ENCODE measurements at places on chromosomes 1 and 21.

GRCh38 chr1:46585312-46585938, 18.6 kb downstream of the MKNK1 start:
- DNase-seq, result no peak

DNA sequence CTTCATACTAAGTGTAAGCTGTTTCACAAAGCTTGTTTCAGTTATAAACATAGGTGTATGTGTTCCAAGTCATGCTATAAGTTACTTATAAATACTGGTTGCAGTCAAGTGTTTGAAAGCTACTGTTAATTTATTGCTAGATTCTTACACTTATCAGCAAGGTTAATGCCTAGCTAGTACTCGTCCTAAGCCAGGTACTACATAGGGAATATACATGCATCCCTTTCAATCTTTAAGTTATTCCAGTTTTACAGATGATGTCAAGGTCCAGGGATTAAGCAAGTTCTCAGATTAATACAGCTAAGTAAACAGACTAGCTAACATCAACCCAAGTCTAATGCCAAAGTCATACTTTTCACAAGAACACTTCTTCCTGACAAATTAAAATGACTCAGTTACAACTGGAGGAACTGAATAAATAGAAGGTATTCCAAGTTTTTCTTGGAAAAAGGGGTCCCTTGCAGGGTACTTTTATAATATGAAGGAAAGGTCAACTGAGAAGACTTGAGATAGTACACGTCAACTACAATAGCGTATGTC, 652.2 kb upstream of the USP24 start:
- no peak for DNase-seq

- no peak for DNase-seq
These were observed 23.3 kb downstream of the RBM11 start for GRCh38 chr21:14239281-14239680.

DNA sequence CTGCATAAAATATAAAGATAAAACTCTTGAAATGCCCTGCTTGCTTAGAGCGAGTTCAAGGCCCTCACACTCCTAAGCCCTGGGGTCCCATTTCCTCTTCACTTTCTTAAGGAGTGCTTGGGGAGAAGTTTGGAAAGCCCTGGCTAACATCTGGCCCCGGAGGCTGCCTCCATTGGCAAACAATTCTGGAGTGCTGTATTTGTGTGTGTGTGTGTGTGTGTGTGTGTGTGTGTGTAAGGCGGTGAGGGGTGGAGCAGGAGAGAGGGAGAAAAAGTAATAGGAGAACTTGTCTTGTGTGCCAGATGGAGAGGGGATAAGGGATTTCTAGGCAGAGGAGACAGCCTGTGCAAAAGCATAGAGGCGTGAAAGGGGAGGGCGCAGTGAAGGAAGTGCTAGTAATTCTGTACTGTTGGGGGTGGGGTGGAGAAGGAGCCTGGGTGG, 578 bp upstream of the TRIM62 start:
- no peak for DNase-seq

DNA sequence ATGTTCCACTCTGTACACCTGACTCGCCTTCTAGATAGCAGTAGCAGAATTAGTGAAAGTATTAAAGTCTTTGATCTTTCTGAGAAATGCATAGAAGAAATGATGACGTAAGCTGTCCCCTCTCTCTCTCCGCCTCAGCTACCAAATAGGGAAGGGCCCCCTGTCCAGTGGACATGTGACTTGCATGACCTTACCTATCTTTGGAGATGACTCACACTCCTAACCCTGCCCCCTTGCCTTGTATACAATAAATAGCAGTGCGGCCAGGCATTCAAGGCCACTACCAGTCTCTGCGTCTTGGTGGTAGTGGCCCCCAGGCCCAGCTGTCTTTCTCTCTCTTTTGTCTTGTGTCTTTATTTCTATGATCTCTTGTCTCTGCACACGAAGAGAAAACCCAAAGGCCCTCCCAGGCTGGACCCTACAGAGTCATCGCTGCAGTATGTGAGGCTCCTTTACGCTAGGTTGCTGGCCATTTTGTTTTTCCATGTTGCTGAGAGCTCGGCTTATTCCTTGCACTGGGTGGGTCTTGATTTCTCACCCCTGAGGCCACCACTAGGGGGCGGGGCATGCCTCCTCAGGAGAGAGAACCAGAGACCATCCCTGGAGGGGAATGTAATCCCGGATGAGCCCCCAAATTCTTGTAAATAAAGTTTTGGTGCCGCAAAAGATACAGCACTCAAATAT, 16.0 kb upstream of the ZBTB8B start:
- no peak for DNase-seq

- no peak for DNase-seq
These were observed 57.9 kb downstream of the CENPF start for GRCh38 chr1:214660900-214661299.

GRCh38 chr1:195754303-195754702, 853.9 kb downstream of the KCNT2 start:
- DNase-seq, result no peak

- no peak for DNase-seq
These were observed 181.9 kb downstream of the ZSCAN20 start for GRCh38 chr1:33654267-33654834.

DNA sequence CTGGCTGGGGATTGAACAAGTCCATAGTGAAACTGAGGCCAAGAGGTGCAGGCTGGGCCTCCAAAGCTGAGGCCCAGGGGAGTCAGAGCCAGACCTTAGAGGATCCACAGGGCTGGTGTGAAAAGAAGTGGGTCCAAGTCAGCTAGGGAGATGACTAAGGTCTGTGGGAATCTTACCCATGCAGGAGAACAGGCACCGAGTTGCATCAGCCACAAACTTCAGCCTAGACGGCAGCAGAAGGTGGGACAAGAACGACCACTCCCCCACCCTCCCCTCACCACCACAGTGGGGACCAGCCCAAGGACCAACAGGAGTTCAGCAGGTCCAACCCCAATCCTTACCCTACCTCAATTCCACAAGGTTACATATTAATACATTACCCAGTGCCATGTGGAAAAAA, 282.3 kb downstream of the TTLL7 start:
- DNase-seq, result no peak

GRCh38 chr1:2538376-2538775, 8.3 kb upstream of the HES5 start:
- no peak for DNase-seq

Measured in NCI-H748 treated with DMSO at 0.1 percent for 48 hours (cell line).